CD8-positive, alpha-beta T cell (primary cell): ENCODE measurements at places on chromosomes 1 and 21.

GRCh38 chr1:235867903-235868469 is 1.3 kb upstream of the LYST start:
- DNase-seq, result no peak

GRCh38 chr1:197800379-197801110 is 25.3 kb upstream of the DENND1B start:
- DNase-seq, result no peak

DNA sequence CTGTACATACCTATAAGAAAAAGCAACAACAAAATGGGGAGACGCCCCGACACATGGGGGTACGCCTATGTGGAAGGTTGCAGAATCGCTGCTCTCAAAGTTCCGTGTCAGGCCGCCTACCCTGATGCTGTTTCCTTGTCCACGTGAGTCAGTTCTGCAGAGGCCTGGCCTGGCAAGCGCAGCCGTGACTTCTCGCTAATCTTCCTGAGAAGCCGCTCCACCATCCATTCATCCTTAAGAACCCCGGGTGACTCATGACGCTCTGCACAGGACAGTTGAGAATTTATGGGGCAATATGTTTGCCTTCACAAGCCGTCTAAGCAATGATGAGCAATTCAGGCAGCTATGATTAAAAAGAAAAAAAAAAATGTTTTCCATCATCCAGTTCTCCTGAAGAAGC is 122.3 kb upstream of the TMPRSS2 start:
- no peak for DNase-seq

GRCh38 chr1:31795801-31796621 is 19.8 kb downstream of the SPOCD1 start:
- no peak for DNase-seq

- no peak for DNase-seq
These were observed 73.5 kb downstream of the LRIG2 start for GRCh38 chr1:113146242-113147072.

DNA sequence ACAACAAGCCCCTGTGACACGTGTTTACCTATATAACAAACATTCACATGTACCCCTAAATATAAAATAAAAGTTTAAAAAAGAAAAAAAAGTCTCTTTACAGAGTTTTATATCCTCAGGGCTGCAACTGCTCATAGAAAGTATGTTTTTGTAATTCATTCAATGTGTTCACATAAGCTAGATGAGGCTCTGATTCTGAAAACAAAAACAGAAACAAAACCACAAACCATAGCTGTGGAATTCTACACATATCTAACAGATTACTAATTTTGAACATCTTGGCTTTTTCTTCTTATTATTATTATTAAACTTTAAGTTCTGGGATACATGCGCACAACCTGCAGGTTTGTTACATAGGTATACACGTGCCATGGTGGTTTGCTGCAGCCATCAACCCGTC is 579.6 kb upstream of the ZRANB2 start:
- DNase-seq, result no peak
